Germinal center (tissue), 1 donor: ENCODE measurements at places on chromosomes 12 and 14.

GRCh38 chr14:64806202-64806861 lies 73.4 kb downstream of the SPTB start:
- DNase-seq = no peak

GRCh38 chr14:90659156-90659555 lies 157.1 kb downstream of the TTC7B start:
- no peak for DNase-seq

GRCh38 chr12:24741216-24741615 lies 207.7 kb downstream of the BCAT1 start:
- DNase-seq = no peak

DNA sequence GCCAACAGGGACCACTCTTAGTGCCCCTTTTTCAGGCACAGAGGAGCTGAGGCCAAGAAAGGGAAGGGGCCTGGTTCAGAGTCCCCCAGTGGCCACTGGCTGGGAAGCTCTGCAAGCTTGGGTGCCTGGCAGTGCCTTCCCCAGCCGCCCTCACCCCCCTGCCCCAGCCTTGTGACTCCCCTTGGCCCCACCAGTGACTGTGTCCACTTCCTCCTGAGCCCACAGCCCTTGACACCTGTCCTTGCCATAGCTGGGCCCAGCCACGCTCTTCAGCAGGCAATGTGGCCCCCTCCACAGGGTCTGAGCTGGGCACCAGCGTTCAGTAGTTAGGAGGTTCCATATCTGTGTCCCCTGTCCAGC lies 19.0 kb upstream of the C14orf180 start:
- no peak for DNase-seq

DNA sequence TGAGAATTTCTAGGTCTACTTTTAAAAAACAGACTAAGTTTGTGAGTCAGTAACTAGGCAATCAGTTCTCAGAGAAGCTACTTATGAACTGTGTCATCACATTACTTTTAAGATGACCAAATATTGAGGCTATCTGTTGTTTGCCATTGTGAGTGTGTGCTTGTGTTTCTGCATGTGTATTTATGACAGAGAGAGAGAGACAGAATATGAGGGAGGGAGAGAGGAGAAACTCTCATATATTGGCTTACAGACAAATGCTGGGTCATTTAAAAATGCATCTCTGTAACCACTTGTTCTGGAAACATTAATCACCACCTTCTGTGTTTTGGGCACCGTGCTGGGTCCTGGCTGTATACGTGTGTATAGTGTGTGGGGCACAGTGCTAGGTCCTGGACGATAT lies 161.5 kb upstream of the FRMD6 start:
- no peak for DNase-seq

GRCh38 chr14:69052181-69052601 lies 73.1 kb upstream of the ACTN1 start:
- DNase-seq = no peak

DNA sequence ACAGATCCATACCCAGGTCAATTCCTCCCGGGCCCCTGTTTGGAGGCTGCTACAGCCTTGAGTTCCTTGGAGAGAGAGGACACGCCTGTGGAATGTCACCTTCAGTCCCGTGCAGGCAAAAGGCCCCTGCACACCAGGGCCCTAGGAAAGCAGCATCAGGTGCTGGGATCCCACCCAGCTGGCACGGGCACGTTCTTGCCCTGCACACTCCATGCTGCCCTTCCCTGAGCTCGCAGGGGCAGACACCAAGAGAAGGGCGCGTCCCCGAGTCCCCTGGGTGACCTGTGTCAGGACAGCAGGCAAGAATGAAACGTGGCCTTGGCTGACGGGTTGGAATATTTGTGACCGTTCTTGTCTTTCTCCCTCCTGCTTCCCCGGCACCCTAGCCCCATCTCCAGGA lies 67.7 kb downstream of the TSPAN11 start:
- no peak for DNase-seq

- peak; percentile 94 for DNase-seq
These were observed at the start of gene ATG101 for GRCh38 chr12:52069327-52070184. Gene ATG101, plus strand, starts transcription at chr12:52069978. Its CDS starts 3,673 bp downstream, at chr12:52073651.

DNA sequence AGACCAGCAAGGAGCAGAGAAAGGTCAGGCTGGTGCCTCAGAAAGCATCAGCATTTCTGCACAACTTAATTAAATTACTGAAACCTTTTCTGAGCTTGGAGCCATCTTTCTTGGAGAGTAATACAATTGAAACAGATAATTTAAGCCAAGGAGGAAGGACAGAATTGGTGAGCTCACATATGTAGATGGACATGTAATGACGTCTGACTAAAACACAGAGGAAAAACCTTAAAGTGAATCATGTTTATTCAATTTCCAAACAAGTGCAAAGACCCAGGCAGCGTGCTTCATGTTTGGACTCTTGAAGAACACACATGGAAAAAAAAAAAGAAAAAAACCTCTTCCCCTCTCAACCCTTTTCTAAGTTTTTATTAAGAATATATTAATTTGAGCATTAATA lies 19.0 kb downstream of the SUSD6 start:
- DNase-seq = no peak

GRCh38 chr12:93972411-93973208 lies 175.8 kb upstream of the PLXNC1 start:
- DNase-seq = no peak

- DNase-seq = no peak
These were observed 19.8 kb downstream of the SLC16A7 start for GRCh38 chr12:59615392-59616165.

DNA sequence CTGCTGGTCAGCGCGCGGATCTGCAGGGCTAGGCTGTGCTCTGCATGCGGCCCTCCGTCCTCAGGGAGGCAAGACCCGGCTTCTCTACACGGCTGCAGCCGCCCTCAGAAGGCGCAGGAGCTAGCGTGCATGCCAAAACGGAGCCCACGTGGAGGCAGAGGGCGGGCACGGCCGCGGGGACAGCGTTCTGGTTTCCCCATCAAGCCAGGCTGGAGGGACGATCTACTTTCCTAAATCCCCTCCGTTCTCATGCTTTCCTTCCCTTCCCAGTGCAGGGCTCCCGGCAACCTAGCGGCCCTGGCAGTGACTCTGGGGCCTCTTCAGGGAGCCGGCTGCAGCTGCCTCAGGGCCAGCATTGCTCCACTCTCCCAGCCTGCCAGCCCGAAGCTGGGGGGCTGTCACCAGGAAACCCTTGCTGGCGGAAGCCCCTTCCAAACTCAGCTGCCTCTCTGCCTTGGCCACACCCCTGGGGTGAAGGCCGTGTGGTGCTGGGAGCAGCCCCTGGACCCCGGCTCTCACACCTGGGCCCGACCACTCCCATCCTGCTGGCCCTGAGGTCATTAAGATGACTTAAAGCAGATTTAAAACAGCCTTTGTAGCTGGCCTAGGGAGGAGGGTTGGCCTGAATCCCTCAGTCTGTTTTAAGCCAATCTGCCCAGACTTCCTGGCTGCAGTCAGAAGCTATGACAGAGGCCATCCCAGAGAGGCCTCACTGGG lies 9.2 kb upstream of the GOLGA3 start:
- DNase-seq = no peak

GRCh38 chr12:321606-322326 lies 59.1 kb upstream of the SLC6A13 start:
- no peak for DNase-seq

GRCh38 chr14:99029916-99030305 lies 242.1 kb downstream of the BCL11B start:
- no peak for DNase-seq

GRCh38 chr12:132366341-132366861 lies 37.0 kb upstream of the GALNT9 start:
- no peak for DNase-seq

DNA sequence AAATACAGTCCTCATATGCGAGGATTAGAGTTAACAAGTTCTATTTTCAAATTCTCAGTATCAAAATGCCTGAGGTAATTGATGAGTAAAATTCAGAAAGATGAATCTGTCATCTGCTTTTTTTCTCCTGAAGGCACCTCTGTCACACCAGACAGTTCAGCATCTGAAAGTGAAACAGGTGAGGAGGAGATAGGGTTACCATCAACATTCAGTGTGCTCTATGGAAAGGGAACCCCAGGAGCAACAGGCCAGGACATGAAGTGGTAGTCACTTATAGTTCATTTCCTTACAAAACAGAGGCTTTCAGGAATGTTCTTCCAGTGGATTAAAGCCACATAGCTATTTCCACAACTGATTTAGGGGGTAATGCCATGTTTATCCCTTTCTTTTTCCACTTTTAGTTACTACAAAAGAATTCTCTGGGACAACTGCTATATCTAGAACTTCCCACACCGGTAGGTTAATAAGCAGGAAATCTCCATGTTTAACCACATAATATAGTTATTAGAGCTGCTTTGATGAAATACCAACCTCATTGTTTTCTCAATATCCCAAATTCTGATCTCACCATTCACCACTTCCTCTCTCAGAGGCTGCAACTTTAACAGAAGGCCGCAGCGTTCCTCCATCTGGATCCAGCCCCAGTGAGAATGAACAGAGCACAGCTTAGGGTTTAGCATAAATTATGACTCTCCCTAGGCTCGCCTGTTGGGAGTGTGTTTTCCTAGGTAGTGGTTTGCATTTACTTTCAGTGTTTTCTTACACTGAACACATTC lies 177.0 kb upstream of the CNTN1 start:
- DNase-seq = no peak

- no peak for DNase-seq
These were observed 15.1 kb downstream of the CD9 start for GRCh38 chr12:6215120-6215807.

DNA sequence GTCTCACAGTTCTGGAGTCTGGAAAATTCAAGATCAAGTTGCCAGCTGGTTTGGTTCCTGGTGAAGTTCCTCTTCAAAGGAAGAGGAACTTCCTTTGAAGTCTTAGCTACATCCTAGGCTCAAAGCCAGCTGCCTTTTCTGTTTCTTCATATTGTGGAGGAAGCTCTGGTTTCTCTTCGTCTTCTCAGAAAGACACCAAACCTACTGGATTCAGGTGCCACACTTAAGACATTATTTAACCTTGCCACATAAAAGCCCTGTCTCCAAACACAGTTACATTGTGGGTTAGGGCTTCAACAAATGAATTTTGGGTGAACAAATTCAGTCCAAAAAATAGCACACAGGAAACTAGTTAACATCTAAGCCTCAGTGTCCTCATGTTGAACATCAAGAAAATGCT lies 1019.8 kb downstream of the GALC start:
- no peak for DNase-seq

GRCh38 chr14:60204104-60204842 lies 39.1 kb upstream of the DHRS7 start:
- peak; percentile 26 for DNase-seq

GRCh38 chr12:57488402-57489156 lies 711 bp downstream of the MARS1 start:
- DNase-seq = no peak

DNA sequence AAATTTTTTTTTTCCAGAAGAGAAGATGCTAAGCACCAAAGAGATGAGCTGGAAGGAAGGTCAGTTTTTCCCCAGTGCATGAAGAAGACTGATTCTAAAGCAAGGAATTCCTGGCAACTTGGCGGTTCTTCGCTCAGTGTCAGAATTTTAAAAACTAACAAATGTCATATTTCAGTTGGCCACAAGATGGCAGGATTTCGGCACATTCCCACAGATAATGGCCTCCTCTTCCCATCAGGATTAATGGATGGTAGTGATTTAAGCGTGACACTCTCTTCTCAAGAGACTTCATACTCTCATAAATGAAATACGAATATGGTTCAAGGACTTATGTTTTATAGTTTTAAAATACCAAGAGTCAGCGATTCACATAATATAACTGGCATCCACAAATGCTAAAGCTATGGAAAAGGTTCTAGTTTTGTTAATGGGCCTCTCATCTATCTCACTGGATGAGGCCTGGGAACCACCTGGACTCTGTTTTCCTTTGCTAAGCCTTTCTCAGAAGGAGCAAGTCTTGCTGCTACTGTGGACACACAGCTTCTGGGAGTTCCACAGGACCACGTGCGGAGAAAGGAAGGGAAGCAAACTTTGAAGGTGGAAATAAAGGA lies 46.1 kb upstream of the PTPRO start:
- DNase-seq = peak; percentile 13

- DNase-seq = no peak
These were observed 16.6 kb upstream of the RND1 start for GRCh38 chr12:48882315-48882687.

DNA sequence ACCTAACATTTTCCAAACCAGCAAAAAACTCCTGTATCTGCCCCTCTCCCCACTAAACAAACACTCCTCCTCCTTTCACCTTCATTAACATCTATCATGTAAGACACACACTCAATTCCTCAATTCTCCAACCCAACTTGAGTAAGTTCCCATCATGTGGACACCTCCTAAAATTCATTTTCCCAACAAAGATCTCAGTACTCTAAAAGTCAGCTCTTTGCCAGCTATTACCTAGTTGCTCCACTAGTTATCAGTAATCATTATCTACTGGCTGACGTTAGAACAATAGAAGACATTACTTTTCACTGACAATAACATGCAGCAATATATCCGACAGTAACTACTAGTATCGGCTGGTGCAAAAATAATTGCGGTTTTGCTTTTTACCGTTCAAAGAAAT lies 42.1 kb downstream of the HNRNPC start:
- DNase-seq = no peak

DNA sequence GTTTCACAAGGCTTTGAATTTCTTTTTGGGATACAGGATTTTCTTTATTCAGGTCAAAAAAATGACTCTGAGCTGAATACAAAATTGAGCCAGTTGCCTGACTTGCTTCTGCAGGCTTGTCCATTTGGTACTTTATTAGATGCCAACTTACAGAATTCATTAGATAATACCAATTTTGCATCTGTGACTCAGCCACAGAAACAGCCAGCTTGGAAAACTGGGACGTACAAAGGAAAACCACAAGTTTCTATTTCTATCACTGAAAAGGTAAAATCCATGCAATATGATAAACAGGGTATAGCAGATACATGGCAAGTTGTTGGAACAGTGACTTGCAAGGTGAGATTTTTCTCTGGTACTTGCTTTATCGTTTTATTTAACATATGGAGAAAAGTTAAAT lies 5.8 kb downstream of the AP5M1 start:
- DNase-seq = no peak
